Activated CD4-positive, CD25-positive, alpha-beta regulatory T cell treated with anti-CD3 and anti-CD28 coated beads, Interleukin-2, amount 50 U/mL, for 24 hours (primary cell): ENCODE measurements at places on chromosomes 5 and 9.

GRCh38 chr5:174425271-174425963 lies 299.0 kb upstream of the MSX2 start:
- no peak for ATAC-seq

GRCh38 chr9:84513979-84514378 lies 155.6 kb upstream of the NTRK2 start:
- ATAC-seq = no peak

DNA sequence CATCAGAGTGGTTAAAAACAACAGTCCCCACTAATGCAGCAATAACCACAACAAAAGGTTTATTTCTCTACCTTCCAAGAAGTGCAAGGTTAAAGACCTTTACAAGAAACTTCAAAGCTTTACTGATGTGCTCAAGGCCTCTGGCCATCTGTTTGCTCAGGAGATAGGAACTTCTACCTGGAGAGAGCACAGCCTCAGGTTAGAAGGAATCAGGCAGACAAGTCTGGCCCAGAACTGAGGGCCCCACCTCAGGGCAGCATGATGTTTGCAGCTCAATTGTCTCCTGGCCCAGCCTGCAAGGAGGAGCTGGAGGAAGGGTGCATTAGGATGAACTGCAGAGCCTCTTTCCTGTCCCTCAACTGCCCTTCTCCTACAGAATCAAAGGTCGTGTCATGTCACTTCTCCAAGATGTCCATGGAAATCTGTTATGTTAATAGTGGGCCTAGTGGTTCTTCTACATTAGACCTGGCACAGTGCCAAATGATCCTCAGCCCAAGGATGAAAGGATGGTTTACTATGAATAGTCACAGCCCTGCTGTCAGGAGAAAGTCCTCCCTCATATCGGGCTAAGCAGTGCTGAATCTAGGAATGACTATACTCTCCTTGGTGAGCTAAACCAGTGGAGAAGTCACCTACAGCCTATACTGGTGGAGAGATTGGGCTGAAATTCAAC lies 98.9 kb upstream of the NTRK2 start:
- no peak for ATAC-seq

DNA sequence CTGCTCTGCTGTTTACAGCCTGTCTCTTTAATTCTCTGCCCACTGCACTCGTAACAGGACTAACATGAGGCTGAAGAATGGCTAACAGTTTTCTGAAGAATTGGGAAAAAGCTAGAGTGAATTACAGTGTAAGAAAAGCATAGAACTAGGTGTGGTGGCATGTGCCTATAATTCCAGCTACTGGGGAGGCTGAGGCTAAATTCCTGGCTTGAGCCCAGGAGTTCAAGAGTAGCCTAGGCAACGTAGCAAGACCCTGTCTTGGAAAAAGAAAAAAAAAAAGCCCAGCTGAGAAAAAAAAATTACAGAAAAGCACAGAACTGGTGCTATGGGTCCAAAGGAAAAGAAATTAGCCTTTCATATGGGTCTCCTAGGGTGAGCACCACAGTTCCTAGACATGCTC lies 13.9 kb upstream of the UHRF2 start:
- no peak for ATAC-seq

DNA sequence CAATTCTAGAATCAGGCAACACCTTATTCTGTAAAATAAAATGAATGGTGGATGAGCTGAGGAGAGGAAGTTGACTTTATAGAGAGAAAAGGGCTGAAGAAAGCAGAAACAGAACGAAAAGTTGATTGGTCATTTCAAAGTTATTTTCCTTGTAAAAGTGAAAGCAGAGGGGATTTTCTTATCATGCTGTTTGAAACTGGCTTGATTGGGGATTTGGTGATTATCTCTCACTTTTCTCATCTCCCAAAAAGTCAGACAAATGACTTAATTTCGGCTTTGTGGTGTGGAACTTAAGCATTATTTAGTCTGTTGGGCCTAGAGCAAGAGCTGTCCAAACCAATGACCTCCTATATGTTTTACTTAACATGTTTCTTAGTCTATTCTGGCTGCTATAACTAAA lies 60.5 kb upstream of the ITGA2 start:
- no peak for ATAC-seq

- ATAC-seq = no peak
Measured at GRCh38 chr5:78756858-78757257, 108.3 kb upstream of the LHFPL2 start.

DNA sequence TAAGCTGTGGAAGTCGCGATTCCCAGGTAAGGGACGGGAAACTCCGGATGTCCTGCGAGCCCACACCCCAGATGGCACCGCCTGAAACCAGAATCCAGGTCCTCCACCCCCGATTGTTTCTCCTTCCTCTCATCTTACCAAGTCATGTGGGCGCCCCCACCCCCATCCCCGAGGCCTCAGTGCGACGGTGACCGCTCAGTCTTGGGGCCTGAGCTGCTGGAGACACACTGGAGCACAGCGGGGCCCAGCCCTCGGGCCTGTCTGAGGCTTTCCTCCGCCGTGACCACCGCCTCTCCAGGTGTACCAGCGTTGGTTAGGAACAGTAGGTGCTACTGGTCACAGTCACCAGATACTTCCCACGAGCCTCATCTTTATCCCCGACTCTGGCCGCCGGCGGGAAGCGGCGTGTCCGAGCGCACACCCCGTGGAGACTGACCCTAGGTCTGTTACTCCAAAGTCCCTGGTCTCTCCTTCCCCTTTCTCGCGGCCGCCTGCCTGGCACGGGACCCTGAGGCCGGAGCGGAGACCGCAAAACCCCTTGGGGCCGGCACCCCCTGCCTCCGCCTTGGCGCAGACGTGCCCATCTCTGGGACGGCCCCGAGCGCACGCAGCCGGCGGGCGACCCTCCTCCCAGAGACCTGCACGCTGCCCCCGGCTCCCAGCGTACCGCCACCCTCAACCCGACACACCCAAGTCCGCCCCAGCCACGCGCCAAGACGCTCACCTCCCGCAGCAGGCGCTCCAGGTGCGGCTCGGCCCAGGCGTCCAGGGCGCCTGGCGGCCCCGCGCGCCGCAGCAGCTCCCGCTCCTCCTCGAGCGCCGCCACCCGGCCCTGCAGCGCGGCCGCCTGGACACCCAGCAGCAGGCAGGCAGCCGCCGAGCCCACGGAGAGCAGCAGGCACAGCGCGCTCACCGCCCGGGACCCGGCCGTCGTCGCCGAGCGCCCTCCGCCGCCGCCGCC lies 733 bp downstream of the COL23A1 start:
- ATAC-seq = peak; percentile 25

DNA sequence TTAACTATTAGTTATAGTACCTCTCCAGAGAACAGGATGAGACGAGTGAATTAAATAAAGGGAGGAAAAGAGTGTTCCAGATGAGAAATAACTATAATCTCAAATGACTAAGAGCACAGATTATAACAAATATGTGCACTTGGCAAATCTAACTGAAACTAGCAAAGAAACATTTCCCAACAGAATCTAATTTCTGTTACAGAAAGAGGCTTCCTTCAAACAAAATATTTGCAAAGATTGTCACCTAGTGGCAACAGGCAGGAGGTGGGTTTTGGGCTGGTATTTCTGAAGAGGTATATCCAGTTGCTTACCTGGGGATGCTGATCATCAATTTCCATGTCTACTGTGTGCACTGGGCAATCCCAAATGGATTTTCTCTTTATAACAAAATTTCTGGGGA lies 5.6 kb upstream of the SPDL1 start:
- ATAC-seq = no peak

DNA sequence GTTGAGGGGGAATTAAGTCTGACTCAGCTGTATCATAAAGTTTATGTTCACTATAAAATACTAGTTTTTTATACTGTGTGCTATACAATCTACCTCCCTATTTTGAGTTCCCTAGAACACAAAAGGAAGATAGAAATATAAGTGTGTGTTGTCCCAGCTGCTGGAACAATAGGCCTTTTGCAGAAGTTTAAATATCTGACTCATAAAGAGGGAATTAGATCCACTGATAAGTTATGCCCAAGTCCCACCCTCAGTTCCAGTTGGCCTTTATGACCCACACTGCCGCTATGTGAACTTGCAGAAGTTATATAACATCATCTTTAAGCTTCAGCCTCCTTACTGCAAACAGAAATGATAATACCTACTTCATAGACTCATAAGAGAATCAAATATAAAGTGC lies 88.5 kb upstream of the DAB2 start:
- no peak for ATAC-seq

DNA sequence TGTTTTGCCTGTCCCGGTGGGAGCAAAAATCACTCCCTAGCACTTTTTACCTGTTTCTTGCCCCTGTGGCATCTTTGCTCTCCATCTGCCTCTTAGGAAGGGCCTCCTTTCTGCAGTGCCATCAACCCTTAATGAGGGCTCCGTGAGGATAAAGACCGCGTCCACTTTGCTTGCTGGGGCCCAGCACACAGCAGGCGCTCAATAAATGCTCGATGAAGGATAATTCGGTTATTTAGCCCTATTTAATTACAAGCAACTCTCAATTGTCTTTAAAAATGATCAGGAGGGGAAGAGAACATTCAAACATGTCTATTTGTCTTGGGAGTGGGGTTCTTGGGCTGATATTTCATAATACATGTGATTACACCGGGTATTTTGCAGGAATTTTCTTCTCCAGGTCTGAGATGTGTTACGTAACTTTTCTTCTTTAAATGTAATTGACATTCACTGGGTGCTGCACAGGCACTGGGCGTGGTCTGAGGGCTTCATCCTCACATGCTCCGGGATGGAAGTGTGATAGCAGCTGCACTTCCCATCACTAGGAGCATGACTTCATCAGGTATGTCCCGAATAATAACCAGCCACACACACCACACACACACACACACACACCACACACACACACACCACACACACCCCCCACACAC lies 19.8 kb upstream of the NTNG2 start:
- no peak for ATAC-seq

DNA sequence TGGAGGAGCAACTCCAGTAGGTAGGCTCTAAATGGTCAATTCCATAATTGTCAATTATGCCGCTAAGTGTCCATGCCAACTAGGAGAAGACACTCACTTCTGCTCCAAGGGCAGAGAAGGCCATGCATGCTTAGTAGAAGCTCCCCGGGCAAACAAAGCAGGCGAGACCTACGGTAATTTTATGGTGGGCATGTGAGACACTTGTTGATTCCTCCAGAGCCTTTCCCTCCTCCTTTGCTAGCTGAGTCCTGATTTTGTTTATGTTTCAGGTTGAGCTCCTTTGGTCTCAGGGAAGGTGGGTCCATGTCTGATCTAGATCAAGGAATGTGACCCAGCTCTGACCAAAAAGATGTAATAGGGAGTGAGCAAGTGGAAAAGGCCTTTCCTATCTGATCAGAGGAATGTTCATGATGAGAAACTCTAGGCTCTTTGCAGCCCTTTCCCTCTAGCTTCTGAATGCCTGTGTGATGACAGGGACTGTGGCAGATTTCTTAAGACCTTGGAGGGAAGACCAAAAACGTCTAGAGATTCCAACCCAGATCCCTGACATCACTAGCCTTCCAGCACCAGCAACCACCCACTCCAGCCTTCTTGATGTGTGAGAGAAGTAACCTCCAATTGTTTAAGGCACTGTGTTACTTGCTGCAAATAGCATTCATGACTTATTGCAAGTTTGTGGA lies 7.7 kb upstream of the CPEB4 start:
- no peak for ATAC-seq
